Occipital lobe (tissue), 3 donors: ENCODE measurements at places on chromosomes 1 and 21. TPM values are rescaled to one million over a fixed set of nuclear protein-coding genes. Genes with fewer than 3 reads are reported as not detected.

DNA sequence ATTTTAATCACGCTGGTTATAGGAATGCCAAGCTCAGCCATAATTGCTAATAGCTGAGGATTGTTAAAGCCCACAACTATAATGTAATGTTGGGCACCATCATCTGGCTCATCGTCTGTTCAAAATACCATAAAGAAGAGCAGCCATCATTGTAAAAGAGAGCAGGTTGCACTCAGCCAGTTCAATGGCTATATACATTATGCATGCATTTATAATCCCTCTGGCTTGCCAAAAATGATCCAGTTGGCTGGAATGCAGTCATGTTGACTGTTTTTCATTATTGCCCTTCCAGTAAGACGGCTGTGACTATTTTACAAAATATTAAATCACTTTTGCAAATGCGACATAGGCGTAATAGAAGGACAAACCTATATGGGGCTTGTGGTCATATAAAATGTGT lies 85.3 kb downstream of the SPAG17 start:
- DNase-seq: no peak

DNA sequence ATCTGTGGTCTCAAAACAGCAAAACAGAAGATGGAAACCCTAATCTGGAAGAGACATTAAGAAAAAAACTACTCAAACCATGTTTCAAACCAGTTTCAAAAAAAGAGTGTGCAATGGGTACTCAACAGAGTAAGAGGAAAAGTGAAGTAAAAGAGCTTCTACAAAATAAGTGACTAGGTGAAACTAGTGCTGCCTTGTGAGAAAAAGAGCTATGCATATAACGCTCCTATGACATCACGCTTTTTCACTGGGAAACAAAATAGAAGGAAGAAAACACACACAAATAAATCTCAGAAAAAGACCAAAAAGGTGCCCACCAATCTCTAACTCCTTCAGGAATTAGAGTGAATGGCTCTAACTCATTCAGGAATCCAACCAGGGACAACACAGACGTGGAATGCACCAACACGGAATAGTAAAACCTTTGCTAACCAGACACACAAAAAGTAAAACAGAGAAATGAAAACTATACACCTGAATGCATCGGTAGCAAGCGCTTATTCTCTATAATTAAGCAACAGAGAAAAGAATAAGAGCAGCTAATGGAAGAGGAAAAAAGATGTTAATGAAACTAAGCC lies 1.3 kb downstream of the FOXJ3 start:
- no peak for DNase-seq

- DNase-seq: no peak
These were observed 10.8 kb downstream of the ASAP3 start for GRCh38 chr1:23473037-23473800.

- no peak for DNase-seq
These were observed 181.6 kb downstream of the PRDM16 start for GRCh38 chr1:3250624-3251023.

DNA sequence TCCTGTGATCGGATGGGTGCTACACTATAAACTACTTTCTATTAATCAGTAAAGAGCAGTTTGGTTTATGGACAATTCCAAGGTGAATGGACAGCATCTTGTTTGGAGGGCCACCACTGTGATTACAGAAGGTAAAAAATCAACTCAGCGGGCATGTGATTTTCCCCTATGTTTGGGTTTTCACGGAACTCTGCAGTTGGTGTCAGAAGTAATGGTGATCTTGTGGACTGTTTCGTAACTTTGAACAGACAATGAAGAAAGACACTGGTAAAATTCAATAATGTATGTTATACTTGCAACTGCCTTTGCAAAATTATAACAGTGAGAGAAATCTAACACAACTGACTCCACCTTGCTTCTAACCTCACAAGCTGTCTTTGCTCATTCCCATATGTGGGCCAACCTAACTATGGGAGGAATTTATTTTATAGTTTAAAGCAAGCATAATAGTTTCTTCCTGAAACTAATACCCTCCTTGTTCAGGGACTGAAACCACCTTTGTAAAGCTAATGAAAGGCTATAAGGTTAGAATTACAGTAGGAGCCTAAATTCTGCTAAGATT lies 53.2 kb downstream of the TRIM33 start:
- no peak for DNase-seq

- peak; percentile 38 for DNase-seq
These were observed 54.4 kb upstream of the BCL10 start for GRCh38 chr1:85330711-85331290.

- no peak for DNase-seq
These were observed 79.0 kb downstream of the RASAL2 start for GRCh38 chr1:178172939-178173338.

DNA sequence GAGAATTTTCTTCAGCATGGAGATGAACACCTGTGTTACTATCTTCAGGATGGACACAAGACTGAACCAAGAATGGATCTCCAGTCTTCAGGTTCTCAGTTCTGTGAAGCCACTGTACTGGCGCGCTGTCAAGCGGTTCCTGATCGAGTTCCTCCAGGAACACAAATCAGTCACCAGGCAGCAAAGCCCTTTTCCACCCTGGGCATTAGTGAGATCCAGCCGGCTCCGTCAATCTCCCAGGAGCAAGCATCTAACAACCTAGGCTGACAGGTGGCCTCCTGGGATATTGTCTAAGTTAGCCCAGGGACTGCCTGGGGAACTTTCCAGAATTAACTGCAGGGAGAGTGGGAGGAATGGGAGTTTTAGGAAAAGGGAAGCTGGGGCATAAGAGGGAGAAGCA lies 9.7 kb upstream of the IGFN1 start:
- no peak for DNase-seq

DNA sequence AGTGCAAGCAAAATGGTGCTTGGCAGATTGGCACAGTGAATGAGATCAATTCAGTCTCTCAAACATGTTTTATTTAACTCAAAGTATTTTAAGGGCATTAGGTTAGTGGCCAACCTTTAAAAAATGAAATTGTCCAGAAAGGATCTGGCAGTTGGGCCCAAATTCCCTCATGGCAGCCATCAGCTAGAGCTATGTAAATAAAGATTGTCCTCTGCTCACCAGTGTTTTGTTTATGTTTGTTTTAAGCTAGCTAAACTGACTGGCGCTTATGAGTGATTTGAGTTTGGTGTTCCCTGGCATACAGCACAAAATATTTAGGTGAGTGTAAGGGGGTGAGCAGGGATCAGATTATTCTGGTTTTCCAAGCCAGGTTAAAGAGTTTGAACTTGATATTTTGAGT lies 18.1 kb downstream of the HDAC1 start:
- no peak for DNase-seq

GRCh38 chr1:228038387-228039005 lies 31.7 kb downstream of the WNT3A start:
- no peak for DNase-seq

DNA sequence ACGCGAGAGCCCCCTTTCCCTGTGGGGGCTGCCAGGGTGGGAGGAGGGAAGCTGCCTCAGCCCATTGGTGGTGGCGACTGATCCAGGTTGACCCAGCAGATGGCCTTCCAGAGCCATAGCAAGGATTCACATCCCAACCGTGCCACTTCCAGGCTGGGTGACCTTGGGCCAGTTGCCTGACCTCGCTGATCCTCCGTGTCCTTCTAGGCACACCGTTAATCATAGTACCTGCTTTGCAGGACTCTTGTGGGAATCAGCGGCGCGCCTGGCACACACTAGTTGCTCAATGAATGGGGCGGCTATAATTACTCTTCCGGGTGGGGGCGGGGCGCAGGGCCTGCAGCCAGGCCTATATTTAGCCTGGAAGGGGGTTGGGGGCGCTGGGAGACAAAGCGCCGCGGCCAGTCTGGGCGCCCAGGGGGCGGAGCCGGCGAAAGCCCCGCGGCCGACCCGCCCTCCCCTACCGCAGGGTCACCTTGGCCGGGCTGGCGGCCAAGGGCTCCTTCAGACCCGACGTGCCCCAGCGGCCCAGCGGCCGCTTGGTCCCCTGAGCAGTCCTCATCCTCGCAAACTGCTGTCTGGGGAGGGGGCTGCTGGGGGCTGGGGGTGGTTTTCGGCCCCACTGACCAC lies 5.1 kb downstream of the HSPB7 start:
- DNase-seq: peak; percentile 14

SHE gene
- 2.0 TPM for total RNA-seq
